KBM-7 (cell line): ENCODE measurements at places on chromosomes 2 and 18.

- no peak for DNase-seq
Measured at GRCh38 chr2:233114421-233114861, 54.3 kb downstream of the INPP5D start.

DNA sequence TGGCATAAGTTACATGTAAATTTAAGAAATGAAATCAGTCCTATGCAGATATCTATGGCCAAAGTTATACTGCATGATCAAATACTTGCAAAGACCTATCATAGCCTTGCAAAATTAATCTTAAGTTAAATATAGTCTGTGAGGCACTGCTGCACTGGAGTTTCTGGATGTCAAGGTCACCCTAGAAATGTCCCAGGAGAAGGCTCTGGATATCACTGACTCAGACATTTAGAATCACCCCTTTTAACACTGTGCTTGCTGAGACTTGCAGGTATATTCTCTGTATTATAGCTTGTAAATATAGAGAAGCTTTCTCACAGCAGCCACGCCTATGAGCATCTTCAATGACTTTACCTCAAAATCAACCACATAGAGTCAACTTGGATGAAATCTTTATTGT, 51.5 kb downstream of the ETAA1 start:
- no peak for DNase-seq

DNA sequence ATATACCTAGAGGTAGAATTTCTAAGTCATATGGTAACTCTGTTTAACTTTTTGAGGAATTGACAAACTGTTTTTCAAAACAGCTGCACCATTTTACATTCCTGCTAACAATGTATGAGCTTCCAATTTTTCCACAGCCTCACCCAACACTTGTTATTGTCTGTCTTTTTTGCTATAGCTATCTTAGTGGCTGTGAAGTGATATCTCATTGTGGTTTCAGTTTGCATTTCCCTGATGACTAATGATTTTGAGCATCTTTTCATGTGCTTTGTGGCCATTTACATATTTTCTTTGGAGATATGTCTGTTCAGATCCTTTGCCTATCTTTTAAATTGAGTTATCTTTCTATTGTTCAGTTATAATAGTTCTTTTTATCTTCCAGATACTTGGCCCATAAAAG, 273.8 kb downstream of the AGPS start:
- peak; percentile 28 for DNase-seq

- no peak for DNase-seq
Measured at GRCh38 chr18:42024131-42024530, 69.1 kb downstream of the PIK3C3 start.

DNA sequence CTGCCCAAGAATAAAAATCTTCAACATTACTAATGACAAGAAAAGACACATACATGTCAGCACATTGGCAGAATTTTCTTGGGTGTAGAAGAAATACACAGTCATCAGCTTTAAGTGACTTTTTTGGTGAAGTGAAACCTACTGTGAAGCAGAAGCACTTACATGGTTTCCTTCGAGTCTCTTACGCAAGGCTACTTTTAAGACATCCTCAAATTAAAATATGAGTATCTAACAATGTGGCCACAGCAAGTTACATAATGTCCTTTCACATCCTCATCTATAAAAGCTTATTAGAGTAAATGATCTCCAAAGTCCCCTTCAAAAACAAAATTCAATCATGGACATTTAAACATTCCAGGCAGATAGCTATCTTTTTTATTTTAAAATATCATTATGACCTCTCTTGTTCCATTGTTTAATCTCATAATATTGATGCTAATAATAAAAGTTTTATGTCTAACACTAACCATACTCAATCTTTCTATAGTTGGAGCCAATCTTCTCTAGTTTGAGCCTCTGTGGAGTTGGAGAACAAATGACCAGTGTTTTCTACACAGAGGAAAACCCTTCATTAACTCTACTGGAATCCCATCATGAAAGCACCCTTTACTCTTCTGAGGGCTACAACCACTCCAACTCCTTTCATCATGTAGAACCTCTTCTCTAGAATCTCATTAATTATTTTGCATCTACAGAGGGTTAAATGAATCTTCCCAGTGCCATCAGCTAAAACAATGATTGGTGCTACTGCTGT, 182.2 kb upstream of the ZFP36L2 start:
- peak; percentile 35 for DNase-seq

GRCh38 chr18:57715671-57716070, 87.4 kb downstream of the ATP8B1 start:
- DNase-seq: no peak

GRCh38 chr18:31250902-31251301, 67.1 kb upstream of the DSG1 start:
- no peak for DNase-seq

DNA sequence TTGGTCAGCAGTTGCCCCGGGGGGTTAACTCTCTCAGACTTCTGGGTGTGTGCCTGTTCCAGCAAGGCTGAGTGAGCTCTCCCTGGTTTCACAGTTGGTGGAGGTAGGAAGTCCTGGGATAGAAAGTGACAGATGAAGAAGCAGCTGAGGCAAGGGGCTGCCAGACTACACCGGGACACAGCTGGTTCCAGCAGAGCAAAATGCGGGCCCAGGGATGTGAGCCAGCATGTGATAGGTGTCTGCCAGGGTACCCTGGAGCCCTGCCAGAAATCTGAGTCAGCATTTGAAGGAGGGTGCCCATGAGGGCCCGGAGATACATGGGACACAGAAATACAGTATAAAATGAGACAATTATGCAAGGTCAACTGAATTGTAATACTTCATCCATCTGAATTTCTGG, 79.3 kb upstream of the LGALSL start:
- no peak for DNase-seq

DNA sequence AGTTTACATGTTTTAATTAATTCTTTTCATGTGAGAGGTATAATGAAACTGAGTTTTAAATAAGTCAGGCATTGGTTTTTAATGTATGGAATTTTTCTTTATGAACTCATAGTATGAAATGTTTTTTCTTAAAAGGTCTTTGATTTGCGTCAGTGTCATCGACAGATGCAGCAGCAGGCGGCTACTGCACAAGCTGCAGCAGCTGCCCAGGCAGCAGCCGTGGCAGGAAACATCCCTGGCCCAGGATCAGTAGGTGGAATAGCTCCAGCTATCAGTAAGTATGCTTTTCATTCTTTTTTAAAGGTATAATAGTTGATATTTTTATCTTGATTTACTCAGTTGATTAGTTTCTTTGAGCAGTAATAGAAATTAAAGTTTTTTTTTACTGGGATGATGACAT, 46.5 kb downstream of the SMAD4 start:
- no peak for DNase-seq

DNA sequence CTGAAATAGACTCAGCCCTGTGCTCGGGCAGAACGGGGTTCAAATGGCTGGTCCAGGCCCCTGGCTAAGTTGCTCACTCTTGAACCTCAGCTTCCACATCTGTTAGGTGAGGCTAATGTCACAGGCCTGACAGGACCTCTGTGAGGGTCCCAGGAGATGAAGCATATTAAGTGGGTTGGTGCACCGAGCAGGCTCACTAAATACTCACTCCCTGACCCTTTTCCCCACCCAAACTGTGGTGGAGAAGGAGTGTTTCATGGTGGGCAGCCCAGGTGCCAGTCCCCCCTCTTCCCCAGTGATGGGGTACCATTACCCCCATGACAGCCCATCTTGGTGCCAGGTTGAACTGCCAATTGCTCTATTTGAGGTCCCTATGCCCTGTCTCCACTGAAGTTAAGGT, 286.0 kb downstream of the MYCN start:
- no peak for DNase-seq

DNA sequence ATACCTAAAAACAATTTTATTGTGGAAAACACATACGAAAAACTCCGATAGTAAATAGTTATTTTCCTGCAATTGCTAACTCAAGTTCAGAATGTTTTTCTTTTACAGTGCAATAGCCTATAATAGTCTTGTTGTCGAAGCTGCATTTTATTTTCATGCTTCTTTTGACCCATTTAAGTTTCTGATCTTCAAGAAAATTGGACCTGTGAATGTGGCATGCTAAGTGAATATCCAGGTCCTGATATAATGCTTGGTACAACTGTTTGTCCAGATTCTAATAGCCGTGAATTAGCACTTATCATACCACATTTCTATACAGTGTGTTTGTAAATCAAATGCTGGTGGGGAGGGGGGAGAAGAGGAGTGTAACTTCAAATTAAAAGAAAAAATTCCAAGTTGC, 3.0 kb upstream of the ONECUT2 start:
- DNase-seq: no peak
